Right cardiac atrium (tissue), 5 donors: ENCODE measurements at places on chromosomes 4 and X.

- DNase-seq: no peak
Measured at GRCh38 chr4:154030152-154030551, 241.3 kb upstream of the SFRP2 start.

GRCh38 chrX:47771473-47771872, 65.2 kb upstream of the ZNF81 start:
- no peak for DNase-seq

GRCh38 chr4:37246891-37247290, 2.3 kb downstream of the NWD2 start:
- no peak for DNase-seq

GRCh38 chr4:114034189-114034588, 54.7 kb upstream of the ARSJ start:
- no peak for DNase-seq
